ENCODE measurements at places on chromosomes 1 and 21.
A peak's percentile ranks its signal among the peaks of the same experiment; 100 is the strongest.

DNA sequence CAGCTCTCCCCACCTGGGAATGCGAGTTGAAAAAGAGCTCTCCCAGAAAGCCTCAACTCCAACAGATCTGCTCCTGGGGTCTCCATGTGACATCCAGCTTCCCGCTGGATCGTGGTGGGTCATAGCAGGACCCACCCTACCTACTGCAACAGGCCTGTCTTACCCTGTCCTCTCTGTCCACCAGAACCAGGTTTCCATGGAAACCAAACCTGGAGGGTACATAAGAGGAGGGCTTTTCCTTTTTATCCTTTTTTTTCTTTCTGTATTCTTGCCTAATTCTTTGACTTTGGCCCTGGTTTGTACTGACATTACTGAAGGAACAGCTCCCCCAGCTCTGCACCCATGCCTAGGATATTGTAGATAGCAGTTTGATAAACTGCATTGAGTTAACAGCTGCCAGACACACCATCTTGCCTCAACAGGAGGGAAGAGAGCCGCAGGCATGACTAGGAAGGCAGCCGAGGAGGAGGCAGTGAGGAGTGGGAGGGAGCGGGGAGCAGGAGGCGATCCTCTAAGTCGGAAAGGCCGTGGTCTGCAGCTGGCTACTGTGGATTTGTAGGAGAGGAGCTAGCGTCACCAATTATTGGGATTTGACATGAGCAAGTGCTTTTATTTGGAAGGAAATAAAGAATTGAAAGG lies 9.7 kb upstream of the FMOD start:
- DNase-seq = no peak

DNA sequence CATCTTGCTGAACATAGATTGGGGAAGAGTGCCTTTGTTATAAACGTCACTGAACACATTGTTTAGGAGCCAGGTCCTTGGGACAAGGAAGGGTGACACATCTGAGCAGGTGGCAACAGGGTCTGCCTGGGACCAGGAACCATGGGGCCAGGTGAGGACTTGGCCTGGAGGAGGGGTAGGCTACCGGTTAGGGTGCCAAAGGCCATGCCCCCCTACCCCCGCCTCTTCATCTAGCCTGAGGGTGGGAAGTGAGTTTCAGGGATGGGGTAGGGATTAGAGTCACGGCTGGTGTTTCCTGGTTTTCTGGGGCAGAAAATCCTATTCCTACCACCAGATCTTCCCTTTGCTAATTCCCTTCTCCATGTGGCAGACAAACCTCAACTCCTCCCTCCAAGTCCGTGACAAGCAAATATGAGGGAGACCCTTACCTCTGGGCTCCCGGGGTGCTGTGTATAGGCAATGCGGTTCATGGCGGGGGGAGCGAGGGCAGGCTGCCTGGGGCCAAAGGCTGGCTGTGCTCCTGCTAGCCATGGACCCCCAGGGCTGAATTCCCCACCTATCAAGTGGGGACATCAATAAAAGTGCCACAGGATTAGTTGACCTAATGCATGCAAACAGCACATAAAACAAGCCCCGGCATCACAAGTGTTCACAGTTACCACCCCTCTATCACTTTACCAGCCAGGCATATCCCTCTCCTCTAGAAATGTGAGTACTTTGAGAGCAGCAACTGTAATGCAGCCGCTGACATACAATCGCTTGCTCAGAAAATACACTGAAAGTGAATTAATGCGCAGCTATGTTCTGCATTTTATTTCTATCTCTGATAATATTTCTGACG lies 14.5 kb downstream of the CD247 start:
- no peak for DNase-seq

DNA sequence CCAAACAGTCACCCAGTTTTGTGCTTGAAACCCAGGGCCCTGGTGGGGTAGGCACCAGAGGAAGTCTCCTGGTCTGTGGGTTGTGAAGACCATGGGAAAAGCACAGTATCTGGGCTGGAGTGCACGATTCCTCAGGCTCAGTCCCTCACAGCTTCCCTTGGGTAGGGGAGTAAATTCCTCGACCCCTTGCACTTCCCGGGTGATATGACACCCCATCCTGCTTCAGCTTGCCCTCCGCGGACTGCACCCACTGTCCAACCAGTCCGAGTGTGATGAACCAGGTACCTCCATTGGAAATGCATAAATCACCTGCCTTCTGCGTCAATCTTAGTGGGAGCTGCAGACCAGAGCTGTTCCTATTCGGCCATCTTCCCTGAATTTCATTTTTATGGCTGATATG lies 133.9 kb upstream of the KCTD3 start:
- no peak for DNase-seq

DNA sequence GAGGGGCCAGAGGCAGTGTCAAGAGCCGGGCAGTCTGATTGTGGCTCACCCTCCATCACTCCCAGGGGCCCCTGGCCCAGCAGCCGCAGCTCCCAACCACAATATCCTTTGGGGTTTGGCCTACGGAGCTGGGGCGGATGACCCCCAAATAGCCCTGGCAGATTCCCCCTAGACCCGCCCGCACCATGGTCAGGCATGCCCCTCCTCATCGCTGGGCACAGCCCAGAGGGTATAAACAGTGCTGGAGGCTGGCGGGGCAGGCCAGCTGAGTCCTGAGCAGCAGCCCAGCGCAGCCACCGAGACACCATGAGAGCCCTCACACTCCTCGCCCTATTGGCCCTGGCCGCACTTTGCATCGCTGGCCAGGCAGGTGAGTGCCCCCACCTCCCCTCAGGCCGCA lies at the start of gene BGLAP:
TSS of gene BGLAP (plus strand) at position 259 of the 400 bp plus-strand sequence. CDS start at position 307, 48 bp downstream.
- DNase-seq = no peak

DNA sequence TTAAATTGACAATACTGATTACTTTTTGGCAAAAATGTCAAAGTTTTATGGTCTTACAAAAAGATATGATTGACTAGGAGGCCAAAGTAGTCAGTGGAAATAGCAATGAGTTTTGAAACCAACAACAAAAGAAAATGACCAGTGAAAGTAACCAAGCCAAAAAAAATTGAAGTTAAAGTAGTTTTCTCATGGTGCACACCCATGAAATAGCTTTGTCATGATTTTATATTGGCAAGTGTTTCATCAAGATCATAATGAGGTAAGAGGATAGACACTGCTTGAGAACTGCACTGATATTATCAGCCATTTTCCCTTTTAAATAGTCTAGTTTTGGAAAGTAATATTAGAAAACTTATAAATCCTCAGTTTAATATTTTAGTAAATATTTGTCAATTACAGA lies 206.2 kb upstream of the ADAMTS5 start:
- no peak for DNase-seq

- DNase-seq = no peak
Measured at GRCh38 chr1:41683681-41684500, 199.4 kb upstream of the EDN2 start.

DNA sequence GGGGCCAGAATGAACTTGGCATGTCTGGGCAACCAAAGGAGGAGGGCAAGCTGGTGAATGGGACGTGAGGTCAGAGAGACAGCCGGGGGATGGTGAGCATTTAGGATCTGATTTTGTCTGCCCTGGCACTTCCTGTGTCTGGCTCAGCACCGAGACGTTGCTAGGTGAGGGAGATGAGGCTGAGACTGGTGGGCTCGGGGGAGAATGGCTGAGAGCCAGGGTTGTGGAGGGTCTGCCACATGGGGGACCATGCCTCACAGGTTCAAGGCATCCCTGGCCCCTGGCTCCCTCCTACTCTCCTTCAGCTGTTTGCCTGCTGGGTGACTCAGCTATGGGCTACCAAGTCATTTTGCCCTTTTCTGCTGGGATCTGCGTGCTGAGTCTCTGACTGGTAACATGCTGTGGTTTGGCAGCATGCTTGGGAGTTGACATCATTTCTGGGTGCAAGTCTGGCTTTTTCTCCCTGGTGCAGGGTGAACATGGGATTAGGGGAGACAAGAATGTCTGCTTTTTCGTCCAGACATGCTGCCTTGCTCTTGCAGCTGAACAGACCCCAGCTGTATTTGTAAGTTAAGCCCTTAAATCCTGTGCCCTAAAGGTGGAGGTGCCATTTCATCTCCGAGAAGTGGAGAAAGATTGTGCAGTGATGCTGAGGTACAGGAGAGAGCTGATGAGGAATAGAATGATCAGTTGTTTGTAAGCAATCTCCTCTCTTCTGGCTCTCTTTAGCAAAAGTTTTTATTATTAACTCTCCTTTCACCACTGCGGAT lies 17.6 kb downstream of the GALNT2 start:
- DNase-seq = peak; percentile 83

- DNase-seq = no peak
Measured at GRCh38 chr1:27476237-27476636, 13.7 kb downstream of the WASF2 start.

DNA sequence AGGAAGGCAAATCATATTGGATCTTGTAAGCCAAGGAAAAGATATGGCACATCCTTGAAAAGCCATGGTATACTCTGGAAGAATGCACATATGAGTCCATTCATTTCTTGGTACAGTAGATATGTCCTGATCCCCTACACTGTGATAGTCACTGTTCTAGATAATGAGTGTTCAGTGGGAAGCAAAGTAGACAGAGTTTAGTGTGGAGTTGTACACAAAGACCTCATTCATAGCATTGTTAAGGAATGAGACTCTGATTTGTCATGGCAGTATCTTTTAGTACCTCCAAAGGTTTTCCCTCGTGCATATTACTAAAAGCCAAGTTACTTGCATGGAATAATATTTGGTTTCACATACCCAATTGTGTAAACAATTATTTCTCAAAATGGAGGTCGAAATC lies 204.7 kb downstream of the NFIA start:
- DNase-seq = no peak

DNA sequence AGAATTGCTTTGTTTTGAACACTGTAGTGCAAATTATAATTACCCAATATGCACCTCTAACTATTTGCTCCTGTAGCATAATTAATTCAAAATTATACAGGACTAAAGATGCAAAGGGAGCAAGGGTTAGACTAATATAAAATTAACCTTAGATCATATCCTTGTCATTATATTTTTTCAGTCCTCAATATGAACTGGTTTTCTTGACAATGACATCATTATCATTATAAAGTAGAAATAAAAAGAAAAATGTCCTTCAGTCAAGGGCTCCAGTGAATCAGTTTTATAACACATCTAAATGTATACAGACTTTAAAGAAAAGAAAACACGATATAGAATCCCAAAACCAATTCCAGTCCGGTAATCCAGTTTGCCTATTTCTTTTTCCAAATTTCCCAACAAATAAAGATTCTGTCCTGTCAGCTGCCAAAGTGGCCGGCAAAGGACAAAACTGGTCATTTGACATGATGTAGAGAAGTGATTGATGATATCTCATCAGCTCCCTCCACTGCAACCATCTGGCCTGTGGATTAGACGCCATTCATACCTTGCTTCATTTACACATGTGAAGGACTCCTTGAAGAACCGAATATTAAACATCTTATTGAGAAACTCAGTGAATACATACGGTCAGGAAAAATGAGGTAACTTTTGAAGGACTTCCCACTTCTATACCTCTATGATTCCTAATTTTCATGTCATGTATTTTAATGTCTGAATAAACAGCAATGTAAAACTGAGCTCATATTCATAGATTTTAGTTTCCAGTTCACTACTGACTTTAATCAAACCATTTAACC lies 15.5 kb downstream of the DPYD start:
- DNase-seq = no peak

DNA sequence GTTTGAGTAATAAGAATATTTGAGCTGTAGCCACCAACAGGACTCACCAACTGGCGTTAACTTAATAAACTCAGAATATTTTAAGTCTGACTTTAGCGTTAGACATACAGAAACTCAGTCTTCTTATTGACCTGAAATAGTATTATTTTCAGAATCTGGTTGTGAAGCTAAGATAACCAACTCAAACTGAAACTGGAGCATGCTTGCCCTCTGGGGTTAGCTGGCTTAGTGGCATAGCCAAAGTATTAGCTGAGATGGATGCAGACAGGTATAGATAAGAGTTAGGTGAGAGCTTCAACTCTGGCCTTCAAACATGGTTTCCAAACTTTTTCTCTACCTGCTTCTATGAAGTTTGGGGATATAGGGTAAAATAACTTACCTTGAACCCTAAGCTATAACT lies 40.5 kb downstream of the AMY1C start:
- DNase-seq = no peak

GRCh38 chr1:189206617-189207016 lies 1271.0 kb downstream of the BRINP3 start:
- no peak for DNase-seq

GRCh38 chr1:6727535-6727934 lies 25.9 kb upstream of the DNAJC11 start:
- no peak for DNase-seq

- DNase-seq = no peak
Measured at GRCh38 chr1:30147188-30147587, 576.2 kb downstream of the MATN1 start.

- no peak for DNase-seq
Measured at GRCh38 chr1:245074232-245074747, 80.5 kb upstream of the KIF26B start.

DNA sequence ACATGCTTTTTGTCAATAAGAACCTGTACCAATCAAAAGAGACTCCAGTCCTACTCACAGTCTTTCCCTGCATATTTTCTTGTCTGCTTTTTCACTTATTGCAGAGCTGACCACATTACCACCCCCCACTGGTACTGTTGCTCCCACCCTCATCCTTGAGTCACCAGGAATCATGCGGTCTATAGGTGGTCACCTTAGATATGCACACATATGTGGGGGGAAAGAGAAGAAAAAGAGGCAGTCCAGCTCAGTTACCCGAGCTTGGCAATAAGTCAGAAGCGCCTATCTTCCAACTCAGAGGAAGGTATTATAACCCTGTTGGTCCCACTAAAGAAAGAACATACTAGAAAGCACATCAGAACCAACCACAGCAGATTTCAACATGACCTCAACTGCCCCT lies 119.2 kb downstream of the SMYD2 start:
- DNase-seq = no peak

- DNase-seq = no peak
Measured at GRCh38 chr1:213986020-213986924, 1.5 kb upstream of the PROX1 start.

DNA sequence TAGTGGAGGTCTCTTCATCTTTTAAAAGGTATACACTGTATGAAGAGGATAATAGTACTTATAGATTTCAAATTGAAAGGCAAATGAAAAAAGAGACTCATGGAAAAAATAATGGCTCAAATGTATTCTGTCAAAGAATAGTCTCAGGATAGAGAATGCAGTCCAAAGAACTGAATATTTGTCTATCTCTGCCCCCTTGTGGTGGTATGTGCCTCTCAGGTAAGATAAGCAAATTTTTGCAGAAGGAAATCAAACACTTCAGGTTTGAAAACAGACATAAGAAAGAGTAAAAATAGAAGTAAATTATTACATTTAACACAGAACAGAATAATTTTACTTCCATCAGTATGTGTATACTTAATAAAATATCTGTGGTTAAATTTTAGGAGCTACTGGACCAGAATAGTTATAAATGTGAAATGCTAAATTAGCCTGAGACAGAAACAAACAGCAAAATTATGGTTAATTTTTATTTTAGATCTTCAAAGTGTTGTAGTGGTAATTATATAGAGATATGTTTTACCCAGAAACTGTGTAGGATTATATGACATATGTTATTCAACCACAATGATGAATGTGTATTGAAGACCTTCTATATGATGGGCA lies 164.4 kb upstream of the PALMD start:
- DNase-seq = no peak

All from RWPE2 (cell line).